CD4-positive, alpha-beta T cell treated with Interleukin-4 for 1 hour (primary cell): ENCODE measurements at places on chromosomes 2 and 18.

DNA sequence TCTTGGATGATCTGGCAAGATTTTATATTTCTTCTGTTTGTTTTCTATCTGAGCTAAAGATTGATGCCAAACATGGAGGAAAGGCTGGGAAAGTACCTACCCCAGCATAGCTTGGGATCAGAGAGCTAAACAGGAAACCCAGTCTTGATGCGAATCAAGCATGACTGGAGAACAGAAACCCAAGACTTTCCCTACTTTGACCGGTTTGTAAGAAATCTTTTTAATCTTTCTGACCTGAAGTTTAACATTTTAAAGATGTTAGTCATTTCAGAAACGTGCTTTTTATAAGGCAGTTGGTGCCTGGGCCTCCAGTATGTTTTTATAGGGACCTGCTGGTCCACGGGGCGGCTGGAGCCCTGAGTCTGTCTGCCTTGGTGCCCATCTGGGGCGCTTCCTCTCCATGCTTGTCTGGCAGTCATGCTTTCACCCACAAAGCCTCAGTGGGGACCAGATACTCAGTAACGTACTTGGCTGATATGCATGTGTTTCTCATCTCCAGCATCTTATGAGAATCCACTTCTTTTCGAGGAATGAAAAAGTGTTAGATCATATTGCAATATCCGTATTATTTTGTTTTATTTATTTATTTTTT lies 266.5 kb downstream of the PTGR3 start:
- DNase-seq: peak; percentile 24

- DNase-seq: no peak
Observed at GRCh38 chr18:57841568-57841967, 38.5 kb upstream of the ATP8B1 start.

- no peak for DNase-seq
Observed at GRCh38 chr2:68284896-68285295, 32.6 kb upstream of the PPP3R1 start.

GRCh38 chr2:66885775-66886383 lies 451.0 kb downstream of the MEIS1 start:
- DNase-seq: no peak

DNA sequence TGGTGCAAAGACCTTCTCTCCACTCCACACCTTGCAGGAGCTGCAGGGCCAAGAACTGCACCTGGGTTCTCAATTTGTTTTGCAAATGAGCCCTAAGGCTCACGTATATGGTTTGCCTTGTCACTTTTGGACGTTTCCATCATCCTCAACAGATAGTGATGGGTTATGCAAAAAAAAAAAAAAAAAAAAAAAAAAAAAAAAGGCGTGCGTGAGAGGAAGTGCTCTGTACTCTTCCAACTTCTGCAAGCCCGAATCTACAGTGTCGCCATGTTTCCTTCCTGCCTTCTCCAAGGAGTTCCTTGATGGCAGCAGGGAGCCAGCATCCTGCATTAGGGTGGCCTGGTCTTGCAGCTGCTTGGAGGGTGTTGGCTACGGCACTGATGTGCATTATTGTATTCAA lies 4.0 kb upstream of the INHBB start:
- no peak for DNase-seq

DNA sequence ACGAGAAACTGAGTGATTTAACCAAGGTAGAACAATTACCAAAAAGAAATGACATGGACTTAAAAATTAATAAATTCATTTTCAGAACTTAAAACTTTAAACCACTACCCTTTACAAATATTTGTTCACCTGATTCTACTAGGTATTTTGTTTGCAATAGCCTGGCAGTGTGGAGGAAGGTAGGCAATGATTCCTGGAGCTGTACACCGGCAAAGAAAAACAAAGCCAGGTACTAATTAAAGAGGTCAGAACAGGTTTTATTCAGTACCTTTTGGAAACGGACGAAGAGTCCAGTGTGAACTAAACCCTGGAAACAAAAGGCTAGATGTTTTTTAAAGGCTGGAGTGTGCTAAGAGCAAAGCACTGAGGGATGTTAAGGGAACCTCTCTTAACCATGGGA lies 561.3 kb upstream of the FSHR start:
- DNase-seq: no peak

DNA sequence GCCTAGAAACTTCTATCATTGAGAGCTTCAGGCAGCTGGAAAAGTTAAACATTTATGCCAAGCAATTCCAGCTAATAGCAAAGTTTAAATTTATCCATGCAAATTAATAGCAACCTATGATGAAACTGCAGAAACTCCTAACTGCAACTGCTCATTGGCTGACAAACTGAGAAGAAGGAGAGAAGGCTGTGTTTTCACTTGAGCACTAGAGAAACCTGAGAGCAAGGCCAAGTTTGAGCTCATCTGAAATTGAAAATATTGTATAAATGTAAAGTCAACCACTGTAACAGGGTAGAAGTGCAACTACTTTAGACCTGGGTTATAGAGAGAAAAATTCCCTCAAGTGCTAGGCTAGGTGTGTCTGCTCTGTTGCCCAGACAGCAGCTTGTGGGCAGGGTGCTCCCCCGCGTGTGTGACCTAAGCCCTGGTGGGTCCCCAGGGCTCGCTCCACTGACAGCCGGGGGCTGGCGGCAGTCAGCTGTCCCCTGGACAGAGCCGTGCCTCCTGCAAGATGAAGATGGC lies 50.2 kb downstream of the CABYR start:
- no peak for DNase-seq

DNA sequence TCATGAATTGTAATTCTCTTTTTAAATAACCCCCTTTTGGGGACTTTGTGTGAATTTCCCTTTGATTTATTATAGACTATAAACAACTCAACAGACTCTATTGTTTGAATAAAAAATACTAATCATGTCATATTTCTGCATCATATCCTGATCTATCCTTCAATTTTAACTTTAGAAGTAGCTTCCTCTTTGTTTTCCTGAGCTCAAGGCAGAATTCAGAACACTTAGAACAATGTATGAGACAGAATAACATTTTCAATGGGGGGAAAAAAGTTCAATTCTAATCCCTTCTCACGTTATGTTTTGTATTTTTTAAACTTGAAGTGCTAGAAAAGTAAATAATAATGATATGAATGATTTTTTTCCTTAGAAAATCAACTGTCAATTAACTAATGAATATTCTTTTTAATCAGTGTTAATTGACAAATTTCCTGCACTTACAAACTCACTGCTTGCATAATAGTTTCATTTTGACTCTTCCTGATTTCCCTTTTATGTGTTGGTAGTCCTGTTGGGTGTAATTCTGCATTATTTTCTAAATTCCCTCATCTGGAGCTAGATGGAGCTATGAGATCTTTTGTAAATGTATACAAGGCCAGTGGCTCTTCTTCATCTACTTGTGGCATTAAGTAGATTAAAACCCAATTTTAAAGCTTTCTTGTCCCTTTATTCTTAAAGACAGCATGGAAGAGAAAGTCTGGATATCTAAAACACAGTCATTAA lies 326.1 kb downstream of the PARD3B start:
- no peak for DNase-seq

DNA sequence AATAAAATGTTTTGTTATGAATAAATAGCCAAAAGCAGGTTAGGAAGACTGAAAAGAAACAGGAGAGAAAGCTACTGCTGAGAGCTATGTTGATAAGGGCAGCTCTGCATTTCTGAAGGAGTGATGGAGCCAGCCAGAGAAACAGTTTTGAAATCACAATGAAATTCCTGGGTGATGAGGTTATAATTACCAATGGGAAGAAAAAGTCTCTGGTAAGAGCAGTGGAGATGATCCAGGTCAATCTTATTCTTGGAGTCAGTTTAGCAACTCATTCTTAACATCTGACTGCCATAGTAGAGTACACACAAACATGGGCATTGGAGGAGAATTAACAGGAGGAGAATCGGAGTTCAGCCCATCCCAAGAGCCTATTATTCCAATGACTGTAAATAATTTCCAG lies 2.4 kb downstream of the ALKAL2 start:
- DNase-seq: no peak

GRCh38 chr2:240622531-240623235 lies 2.6 kb upstream of the GPR35 start:
- DNase-seq: peak; percentile 53

DNA sequence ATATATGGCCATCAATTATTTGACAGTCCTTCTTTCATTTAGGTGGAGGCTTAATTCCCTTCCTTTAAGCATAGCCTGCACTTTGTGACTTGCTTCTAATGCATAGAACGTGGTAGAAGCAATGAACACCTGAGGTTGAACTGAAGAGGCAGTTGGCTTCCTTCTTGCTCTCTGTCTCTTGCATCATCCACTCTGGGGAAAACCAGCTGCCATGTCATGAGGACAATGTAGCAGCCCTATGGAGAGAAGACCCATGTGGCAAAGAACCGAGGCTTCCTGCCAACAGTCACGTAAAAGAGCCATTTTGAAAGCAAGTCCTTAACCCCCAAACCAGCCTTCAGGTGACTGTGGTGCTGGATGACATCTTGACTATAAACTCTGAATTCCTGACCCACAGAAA lies 46.8 kb downstream of the ATOH8 start:
- DNase-seq: no peak

- no peak for DNase-seq
Observed at GRCh38 chr18:48486754-48487153, 52.1 kb upstream of the CTIF start.

GRCh38 chr2:183060571-183061231 lies 17.8 kb upstream of the DUSP19 start:
- no peak for DNase-seq

DNA sequence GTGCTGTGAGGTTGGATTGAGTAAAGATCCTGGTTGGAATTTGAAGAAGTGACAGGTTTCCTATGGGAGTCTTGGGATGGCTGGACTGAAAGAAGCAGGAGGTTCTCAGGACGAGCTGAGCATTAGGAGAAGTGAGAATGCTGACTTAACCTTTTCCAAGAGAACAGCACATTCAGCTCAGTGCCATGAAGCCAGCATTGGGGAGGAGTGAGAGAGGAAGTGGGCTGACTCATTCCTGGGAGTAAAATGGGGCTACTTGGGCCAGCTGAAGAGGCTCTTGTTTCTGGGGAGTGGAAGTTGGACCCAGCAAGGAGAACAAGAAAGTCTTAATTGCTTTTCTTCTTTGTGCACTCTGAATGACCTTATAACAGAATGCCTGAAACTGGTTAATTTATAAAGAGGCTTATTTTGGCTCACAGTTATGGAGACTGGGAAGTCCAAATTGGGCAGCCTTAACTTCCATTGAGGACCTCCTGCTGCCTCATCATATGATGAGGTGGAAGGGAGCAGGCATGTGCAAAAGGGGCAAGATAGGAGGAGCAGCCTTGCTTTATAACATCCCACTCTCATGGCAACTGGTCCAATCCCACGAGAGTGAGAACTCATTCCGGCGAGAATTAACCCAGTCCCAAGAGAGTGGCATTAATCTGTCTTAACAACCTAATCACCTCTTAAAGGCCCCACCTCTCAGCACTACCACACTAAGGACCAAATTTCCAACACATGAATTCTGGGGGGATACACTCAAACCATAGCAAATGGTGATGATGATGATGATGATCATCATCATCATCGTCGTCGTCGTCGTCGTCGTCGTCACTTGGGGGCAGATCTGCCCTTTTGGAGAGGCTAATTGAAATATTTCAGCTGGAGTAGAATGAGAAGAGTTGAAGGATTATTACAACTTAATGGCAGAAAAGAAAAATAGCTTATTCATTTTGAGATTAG lies 26.1 kb downstream of the DGUOK start:
- DNase-seq: no peak

- DNase-seq: no peak
Observed at GRCh38 chr2:59308108-59308507, 1067.0 kb upstream of the FANCL start.

- peak; percentile 97 for DNase-seq
Observed at GRCh38 chr2:196176142-196176738, 4.9 kb upstream of the STK17B start.

DNA sequence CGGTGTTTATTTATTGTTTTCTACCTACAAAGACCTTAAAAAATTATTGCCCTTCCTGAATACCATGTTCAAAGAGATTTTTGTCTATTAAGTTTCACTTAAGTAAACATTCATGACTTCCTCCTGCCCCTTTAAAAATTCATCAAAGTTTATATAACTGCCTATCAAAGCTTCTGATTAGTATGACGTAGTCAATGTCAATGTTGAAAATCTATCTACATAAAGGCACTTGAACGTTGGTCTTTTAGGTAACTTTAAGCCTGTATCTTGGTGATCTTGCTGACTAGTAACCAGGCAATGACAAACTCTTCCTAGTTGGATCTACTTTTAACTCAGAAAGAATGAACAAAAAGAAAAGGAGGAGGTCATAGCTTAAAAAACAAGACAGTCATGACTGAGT lies 97.2 kb downstream of the MAIP1 start:
- DNase-seq: no peak

- no peak for DNase-seq
Observed at GRCh38 chr18:400456-400855, 100.0 kb downstream of the COLEC12 start.

DNA sequence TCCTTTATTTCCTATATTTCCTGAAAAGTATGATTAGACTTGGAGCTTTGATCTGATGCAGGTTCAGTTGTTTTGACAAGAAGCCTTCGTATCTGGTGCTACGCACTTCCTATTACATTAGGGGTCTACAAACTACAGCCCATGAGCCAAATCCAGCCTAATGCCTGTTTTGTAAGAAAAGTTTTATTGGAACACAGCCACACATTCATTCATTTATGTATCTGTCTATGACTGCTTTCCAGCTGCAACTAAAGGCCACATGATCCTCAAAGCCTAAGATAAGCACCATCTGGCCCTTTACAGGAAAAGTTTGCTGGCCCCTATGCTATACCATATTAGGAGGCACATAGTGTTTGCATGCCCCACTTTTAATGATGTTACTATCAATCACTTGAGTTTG lies 26.0 kb downstream of the EIF2AK3 start:
- DNase-seq: no peak

DNA sequence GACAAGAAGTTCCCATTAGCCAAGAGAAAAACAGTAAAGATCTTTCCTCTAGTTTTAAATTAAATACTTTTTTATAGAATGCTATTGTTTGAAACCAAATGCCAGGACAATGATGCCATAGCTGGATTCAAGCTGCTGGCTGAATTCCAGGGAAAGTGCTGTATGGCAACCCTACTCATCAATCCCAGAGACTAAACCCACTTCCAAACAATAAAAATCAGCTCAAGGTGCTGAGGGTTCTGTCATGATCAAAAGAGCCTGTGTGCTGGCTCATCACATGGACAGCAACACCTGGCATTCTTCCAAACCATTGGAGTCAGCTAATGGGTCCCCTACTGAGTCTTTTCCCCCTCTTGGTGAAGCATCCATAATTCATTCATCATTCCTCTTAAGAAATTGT lies 53.7 kb upstream of the PARD3B start:
- no peak for DNase-seq

DNA sequence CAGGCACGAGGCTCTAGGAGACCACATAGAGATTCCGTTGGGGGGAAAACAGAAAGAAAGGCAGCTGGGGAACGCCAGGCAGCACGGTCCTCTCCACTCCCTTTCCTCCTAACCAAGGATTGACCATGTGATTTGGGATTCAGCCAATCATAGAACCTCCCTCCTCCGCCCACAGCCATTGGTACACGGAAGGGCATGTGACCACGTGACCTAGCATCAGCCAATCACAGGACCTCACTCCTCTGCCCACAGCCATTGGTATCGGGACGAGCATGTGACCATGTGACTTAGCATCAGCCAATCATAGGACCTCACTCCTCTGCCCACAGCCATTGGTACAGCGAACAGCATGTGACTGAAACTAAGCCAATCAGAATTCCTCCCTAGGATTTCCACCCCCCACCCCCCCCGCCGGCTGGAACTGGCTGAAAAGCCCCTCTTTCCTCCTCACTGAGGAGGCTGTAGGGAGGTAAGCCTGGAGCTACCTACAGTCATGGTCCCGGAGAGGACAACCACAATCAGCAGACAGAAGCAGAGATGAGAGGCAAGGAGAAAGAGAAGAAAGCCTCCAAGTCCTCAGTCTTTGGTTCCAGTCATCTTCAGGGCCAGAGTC lies 7.6 kb downstream of the SERPINE2 start:
- no peak for DNase-seq

- DNase-seq: no peak
Observed at GRCh38 chr2:60303680-60304079, 249.8 kb downstream of the BCL11A start.
